NCI-H524 (cell line): ENCODE measurements at places on chromosomes 1 and 21.

DNA sequence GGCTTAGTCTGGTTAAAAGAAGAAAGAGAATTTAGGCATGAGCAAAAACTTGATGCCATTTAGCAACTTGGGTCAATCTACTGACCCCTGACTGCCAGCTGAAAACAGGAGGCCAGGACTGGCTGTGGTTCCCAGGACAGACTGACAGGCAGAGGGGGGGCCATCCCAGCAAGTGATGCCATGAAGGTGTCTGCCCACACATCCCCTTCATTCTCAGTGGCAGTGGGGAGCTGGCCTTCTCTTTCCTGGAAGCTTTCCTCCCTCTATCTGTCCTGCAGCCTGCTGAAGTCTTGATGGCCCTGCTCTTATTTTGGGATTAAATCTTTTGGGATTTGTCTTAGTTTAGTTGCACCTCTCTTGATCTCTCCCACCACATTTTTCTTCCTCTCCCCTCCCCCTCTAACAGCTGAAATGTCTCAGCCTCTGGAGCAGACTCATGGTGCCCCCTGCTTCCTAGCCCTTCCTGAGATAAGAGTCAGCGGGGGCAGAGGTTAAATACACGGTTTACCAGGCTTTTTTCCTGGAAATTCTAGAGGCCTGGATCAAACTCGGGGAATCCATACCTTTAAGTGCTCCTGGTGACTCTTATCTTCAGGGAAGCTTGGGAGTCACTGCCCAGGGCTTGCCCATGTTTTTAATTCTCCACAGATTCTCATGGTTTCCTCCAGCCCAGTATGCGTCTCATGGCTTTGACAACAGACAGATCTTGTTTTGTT, 99.5 kb upstream of the TSPAN2 start:
- no peak for DNase-seq

DNA sequence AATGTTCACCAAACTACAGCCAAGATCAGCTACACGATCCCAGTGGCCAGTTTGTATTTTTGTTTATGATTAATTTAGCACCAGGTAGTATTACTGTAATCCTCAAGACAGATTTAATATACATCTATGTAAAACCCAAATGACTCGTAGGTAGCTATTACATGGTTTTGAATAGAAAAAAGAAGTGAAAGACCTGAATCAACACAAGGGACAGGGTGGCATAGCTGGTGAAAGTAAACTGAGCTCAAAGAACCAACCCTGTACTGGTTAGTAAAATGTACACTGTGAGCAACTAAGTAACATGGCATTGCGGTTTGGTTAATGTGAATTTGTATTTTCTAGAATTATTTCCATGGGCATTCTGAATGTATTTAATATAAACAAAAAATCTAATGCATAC, 8.8 kb downstream of the GPATCH2 start:
- no peak for DNase-seq

- no peak for DNase-seq
Measured at GRCh38 chr1:209187589-209187988, 395.9 kb upstream of the CAMK1G start.

DNA sequence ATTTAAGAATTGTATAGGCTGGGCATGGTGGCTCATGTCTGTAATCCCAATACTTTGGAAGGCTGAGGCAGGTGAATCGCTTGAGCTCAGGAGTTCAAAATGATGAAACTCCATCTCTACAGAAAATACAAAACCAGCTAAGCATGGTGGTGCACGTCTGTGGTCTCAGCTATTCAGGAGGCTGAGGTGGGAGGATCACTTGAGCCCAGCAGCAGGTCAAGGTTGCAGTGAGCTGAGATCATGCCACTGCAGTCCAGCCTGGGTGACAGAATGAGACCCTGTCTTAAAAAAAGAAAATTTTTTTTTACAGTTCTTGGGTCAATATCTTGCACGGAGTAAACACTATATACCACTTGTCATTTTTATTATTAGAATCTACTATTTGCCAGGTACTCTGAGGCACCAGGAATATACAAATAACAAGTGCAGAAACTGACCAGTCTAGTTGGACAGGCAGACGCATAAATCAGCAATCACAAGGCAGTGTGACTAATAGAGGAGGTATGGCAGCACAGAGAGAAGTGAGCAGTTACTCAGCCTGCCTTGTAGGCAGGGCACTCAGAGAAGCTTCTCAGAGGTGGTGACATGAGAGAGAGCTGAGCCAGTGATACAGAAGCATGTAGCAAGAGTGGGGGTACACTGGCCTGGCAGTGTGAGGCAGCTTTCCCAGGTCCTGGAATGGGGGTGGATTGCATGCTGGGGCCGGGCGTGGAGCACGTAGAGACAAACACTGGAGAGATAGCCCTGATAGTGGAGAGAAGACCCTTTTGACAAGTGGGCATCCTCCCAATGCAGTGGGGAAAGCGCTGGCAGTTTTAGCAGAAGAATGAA, 8.0 kb downstream of the PHLDA3 start:
- DNase-seq, result no peak

DNA sequence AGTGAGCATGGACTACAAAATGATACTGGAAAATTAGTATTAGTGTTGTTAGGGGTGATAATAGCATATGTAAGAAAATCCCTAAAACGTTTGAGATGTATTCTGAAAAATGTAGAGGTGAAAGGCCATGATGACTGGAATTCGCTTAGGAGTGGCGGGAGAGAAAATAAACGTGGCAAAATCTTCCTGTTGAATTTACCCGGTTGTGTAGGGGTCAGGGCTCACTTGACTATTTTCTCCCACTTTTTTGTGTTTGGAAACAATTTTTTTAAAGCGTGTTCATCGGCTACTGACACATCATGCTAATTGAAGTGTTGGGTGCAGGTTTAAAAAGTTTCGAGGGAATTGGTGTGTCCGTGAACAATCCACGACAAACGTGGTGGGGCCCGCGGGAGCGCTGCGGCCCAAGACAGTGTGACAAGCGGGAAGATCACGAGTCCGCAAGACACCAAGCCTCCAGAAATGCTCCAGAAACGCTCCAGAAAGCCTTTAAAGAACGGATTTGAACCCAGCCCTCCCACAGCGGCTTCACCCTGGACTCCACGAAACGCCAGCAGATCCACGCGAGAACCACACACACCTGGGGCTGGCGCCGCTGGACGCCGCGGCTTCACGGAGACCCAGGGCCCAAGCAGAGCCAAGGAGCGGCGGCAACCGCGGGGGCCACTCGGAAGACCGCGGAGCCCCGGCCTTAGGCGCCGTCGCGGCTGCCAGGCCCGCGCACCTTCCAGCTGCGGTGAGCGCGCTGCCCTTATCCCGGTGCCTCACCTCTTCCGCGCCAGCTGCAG, 573 bp downstream of the PSMG1 start:
- no peak for DNase-seq

DNA sequence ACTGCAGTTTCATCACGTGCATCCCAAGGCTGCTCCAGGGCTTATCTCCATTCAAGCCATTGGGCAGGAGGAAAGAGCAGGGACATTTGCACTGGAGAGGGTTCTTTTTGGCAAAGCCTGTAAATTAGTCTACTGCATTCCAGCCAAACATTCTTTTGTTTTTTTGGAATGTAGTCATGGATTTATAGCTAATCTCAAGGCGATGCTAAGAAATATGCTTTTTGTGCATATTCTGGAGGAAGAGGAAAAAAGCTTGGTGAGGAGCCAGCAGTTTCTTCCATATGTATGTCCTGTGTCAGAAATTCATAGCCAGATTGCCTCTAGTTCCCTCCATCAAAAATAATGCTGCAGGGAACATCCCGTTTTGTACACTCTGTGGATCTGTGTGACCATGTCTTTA, 221.4 kb downstream of the BACH1 start:
- DNase-seq, result no peak

DNA sequence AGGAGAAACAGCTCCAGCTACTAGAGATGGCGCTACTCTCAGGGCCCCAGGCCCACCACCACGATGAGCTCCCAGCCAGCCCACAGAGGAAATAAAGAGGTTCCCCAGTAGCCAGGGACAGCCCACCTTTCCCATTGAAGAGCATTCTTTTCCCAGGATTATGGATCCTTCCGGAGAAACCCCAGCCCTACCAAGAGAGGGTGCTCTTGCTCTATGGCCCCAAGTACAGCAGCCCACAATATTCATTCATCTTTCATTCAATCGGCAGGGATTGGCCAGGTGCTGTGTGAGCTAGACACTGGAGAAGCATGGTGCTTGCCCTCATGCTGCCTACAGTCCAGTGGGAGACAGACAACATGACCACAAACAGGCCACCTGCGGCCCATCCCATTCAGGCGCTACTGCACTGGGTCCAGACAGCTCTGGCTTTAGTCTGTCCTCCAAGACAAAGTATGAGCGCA, 29.9 kb downstream of the PMVK start:
- DNase-seq, result no peak
